Calu3 (cell line): ENCODE measurements at places on chromosomes 4 and X. TPM values are rescaled to one million over a fixed set of nuclear protein-coding genes. Genes with fewer than 3 reads are reported as not detected.

The TRPC3 gene
- not detected in 2 replicates for total RNA-seq

The ITIH6 gene
- 0.47 TPM in 1 of 2 replicates, not detected in the other for total RNA-seq

The AIFM1 gene
- total RNA-seq, result 50.3 and 52.7 TPM in 2 replicates

The C4orf46 gene
- 9.6 and 10.1 TPM in 2 replicates for total RNA-seq

The TIGD4 gene
- 0.78 and 0.92 TPM in 2 replicates for total RNA-seq

The TMEM131L gene
- 8.8 and 9.4 TPM in 2 replicates for total RNA-seq

The SSX1 gene
- not detected in 2 replicates for total RNA-seq

The CXCL8 gene
- total RNA-seq, result 222 and 404 TPM in 2 replicates
